Fibroblast of the aortic adventitia (primary cell): ENCODE measurements at places on chromosomes 1 and 21.
A peak's percentile ranks its signal among the peaks of the same experiment; 100 is the strongest.

GRCh38 chr1:31801458-31801857 lies 14.4 kb downstream of the SPOCD1 start:
- no peak for DNase-seq

DNA sequence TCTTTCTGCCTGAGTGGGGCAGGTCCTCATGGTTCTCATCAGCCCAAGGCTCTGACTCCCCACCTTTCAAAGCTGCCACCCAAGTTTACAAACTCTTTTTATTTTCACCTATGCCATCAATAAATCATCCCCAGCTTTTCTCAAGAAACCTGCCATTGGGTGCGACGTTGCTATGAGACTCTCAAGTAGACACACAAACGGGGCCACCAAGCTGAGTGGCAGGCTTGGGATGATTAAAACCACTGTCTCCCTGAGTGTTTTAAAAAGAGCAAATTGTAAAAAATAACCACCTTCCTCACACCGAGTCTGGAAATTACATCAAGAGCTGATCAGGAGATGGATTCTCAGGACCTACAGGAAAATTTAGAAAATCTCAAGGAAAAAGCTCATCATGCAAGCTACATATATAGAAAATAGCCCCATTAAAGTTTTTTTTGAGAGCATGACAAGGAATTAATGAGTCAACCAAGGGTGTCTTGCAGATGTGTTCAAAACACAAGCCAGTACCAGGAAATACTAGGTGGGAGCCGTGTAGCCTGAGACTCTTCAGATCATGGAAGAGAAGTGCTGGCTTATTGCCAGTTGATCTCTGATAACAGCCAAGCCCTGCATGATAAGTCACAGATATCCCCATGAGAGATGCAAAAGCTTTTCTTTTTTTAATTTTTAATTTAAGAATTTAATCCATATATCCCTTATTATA lies 158.4 kb upstream of the BACE2 start:
- no peak for DNase-seq

- DNase-seq = no peak
Observed at GRCh38 chr21:33080376-33080775, 10.4 kb downstream of the OLIG1 start.

GRCh38 chr1:212328248-212328647 lies 43.0 kb downstream of the PPP2R5A start:
- no peak for DNase-seq

DNA sequence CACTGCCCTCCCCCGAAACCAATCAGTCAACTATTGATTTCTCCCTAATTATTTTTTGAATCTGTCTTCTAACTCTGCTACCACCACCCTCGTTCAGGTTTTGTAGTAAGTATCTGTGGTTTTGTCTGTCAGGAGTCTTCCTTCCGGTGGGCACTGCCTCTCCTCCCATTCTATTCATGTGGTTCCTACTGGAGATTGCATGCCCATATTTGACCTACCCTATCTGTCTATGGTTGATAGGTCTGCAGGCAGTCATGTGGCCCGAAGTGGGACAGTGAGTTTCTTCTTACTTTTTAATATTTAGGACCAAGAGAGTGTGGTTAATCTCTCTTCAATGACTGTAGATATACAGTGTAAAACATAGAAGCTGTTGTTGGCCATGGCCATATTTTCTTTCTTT lies 17.8 kb upstream of the MAST2 start:
- DNase-seq = no peak

DNA sequence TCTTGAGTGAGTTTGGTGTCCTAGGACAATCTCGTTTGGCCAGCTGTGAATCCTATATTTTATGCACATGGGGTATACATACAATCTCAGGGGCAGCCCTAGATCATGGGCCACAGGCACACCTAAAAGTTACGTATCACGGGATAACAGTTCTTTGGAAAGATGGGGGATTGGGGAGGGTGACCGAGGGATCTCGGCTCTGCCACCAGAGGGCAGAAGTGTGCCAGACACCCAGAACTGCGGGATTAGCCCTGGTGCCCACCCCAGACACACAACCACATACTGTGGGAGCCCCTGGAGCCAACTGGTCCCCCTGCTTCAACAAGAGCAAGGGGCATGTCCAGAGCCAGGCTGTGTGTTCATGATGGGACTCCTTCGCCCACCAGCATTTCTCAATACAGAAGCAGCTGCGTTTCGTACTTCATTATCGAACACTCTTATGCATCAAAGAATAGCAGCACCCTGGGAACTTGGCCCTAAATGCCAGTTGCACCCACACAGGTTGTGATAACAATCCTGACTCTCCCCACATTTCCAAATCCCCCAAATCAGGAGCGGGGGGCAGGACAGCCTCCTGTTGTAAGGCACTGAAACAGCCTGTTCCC lies 37.4 kb downstream of the TMCO4 start:
- peak; percentile 26 for DNase-seq
